Forelimb muscle (tissue), 1 donor: ENCODE measurements at places on chromosomes 2 and 18. TPM values are rescaled to one million over a fixed set of nuclear protein-coding genes. Genes with fewer than 3 reads are reported as not detected.
A peak's percentile ranks its signal among the peaks of the same experiment; 100 is the strongest.

DNA sequence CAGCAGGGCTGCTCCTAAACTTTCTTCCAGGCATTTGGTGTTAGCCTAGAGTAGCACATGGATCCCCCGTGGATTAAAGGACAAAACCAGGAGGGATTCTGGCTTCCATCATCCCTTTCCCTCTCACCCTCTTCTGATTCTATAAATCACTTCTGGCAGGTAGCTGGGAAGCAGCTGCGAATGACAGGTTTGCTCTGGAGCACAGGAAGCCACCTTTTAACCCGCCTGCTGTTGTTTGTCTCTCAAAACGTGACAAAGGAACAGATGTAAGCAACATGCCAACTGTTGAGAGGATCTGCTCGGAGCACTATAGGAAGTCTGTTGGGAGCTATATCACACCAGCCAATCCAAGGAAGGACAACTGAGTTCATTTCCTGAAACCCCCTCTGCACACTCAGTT lies 101.9 kb downstream of the ACTR2 start:
- no peak for DNase-seq

DNA sequence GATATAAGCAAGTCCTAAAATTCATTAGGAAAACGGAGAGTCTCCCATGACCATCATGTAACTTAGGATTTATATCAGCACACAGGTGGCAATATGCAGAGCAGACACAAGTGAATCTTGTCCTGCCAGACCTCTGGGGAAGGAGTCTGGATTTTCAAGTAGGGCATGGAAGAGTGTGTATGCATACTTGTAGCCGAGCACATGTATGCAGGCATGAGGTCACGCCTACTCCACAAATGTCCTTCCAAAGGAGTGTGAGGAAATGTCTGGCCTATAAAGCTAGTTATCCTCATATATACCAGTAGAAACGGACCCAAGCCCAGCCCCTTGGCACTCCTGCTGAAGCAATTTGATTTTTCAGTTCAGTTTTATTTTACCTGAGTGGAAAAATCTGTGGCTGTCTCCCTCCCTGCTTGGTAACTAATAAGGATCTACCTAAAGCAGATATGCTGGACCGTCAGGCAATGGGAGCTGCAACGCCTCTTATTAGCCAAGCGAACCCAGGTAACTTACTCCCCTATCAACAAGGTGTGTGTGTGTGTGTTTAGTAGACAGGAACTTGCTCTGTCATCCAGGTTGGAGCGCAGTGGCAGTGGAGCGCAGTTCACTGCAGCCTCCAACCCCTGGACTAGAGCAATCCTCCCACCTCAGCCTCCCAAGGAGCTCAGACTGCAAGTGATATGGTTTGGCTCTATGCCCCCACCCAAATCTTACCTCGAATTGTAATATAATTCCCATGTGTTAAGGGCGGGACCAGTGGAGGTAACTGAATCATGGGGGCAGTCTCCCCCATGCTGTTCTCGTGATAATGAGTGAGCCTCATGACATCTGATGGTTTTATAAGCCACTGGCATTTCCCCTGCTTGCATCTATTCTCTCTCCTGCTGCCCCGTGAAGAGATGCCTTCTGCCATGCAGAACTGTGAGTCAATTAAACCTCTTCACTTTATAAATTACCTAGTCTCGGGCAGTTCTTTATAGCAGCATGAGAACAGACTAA lies 2.8 kb downstream of the STAT1 start:
- no peak for DNase-seq

GRCh38 chr2:72734432-72734831 lies 91.4 kb downstream of the EXOC6B start:
- no peak for DNase-seq

DNA sequence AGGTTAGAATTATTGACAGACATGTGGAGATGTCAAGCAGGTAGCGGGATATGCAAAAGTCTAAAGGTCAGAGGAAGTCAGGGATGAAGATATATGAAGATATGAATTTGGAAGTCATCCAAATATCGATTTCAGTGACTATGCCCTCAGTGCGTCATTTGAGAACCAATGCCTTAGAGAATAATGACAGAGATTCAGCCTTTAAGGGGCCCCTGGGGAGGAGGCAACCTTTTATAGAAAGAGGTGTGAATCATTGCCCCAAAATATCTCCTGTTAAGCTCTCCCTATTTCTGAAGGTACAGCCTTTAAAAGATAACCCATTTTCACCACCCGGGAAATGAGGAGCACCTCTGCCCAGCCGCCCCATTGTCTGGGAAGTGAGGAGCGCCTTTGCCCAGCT lies 223.4 kb downstream of the NCKAP5 start:
- no peak for DNase-seq

- peak; percentile 40 for DNase-seq
These were observed 54.6 kb downstream of the PIKFYVE start for GRCh38 chr2:208320686-208321085.

- DNase-seq: no peak
These were observed 72.2 kb upstream of the THUMPD2 start for GRCh38 chr2:39851251-39851650.

GRCh38 chr2:96616535-96616934 lies 21.6 kb downstream of the KANSL3 start:
- no peak for DNase-seq

POLR1A gene
- polyA plus RNA-seq: 14.6 TPM

TTC21B gene
- polyA plus RNA-seq: 20.1 TPM

ACMSD gene
- 0.44 TPM for polyA plus RNA-seq
